ENCODE measurements at places on chromosomes 7 and 10. TPM values are rescaled to one million over a fixed set of nuclear protein-coding genes. Genes with fewer than 3 reads are reported as not detected.

DNA sequence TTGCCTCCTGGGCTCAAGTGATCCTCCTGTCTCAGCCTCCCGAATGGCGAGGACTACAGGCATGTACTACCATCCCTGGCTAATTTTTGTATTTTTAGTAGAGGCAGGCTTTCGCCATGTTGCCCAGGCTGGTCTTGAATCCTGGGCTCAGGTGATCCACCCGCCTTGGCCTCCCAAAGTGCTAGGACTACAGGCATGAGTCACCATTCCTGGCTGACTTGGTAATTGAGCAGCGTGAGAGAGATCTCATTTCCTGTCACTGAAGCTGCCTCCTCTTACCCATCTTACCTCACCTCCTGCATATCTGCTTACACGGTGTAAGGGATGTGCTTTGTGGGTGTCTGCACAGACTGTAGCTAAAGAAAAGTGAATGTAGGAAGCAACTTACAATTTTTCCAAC lies 9.7 kb downstream of the IFIT3 start:
- DNase-seq = no peak

DNA sequence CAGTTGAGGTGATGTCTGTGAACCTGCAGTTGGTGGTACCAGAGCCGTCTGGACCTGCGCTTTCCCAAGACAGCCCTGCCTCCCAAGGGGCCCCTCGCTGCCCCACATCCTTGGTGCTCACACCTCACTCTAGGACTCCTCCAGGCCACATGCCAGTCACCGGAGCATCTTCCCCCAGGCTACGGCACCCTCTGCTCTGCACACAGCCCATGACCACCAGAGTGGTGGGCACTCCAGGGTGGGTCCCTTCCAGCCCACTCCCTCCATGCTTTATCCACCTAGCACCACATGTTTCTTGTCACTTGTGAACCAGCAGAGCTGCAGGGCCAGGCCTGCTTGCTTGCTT lies 183.7 kb upstream of the SH2B2 start:
- no peak for DNase-seq

- DNase-seq = no peak
Measured at GRCh38 chr7:22549051-22549450, 49.1 kb upstream of the STEAP1B start.

Gene MALRD1
- total RNA-seq = 5.1 TPM

Gene HYAL4
- total RNA-seq = 0.11 TPM

Gene SPDYE9
- 0.06 TPM for total RNA-seq

Gene SORBS1
- total RNA-seq = 95.1 TPM

Gene FFAR4
- total RNA-seq = 0.06 TPM

Gene TBXAS1
- 11.9 TPM for total RNA-seq
